CD14-positive monocyte (primary cell): ENCODE measurements at places on chromosomes 4 and X. TPM values are rescaled to one million over a fixed set of nuclear protein-coding genes. Genes with fewer than 3 reads are reported as not detected.

DNA sequence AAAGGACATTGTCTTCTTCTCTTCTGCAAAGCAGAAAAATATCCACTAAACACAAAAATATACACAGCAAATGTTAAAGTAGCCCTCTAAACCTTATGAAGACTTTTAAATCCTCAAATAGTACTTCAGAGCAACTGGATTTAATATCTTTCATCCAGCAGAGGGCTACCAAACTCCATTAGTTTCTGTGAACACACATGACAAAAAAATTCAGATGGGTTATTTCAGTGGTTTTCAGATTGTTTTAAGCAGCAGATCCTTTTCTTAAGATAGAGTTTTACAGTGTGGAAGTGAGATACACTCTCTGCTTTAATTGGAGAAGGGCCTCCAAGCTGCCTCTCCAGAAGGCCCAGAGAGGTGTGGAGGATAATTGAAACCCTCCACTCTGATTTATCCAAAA lies 56.7 kb downstream of the ANK2 start:
- no peak overlapping the region for H3K4me3 ChIP-seq
- H3K36me3 ChIP-seq, result no peaks in the 10 kb centered on the region
- no peaks in the 10 kb centered on the region for H3K27me3 ChIP-seq
- no peak for DNase-seq

- peak overlapping the region; percentile 90 for H3K27ac ChIP-seq
- H3K4me3 ChIP-seq, result peak overlapping the region; percentile 58
- peaks cover 11% of the 10 kb centered on the region for H3K36me3 ChIP-seq
- peak; percentile 51 for DNase-seq
- peaks cover 29% of the 10 kb centered on the region for H3K4me1 ChIP-seq
Observed at GRCh38 chr4:1347410-1347864, 429 bp downstream of the UVSSA start.

DNA sequence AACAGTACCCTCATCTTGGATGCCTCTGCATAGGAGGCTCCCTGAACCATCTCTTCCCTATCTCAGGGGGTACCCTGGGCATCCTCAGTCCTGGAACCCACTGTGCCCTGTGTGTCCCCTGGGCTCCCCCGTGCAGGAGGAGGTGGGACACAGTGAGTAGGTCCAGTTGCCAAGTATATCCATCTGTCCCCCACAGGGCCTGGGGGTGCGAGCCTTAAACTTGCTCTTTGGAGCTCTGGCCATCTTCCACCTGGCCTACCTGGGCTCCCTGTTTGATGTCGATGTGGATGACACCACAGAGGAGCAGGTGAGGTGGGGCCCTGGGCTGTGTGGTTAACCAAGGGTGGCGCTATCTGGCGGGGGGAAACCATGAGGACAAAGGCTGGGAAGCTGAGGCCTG lies 4.6 kb upstream of the EBP start:
- H3K4me3 ChIP-seq, result no peak overlapping the region
- DNase-seq, result no peak
- no peak overlapping the region for H3K27ac ChIP-seq
- H3K4me1 ChIP-seq, result peaks cover 3% of the 10 kb centered on the region
- no peaks in the 10 kb centered on the region for H3K27me3 ChIP-seq

- H3K27me3 ChIP-seq, result peaks cover 2% of the 10 kb centered on the region
- H3K27ac ChIP-seq, result no peak overlapping the region
- H3K4me1 ChIP-seq, result no peaks in the 10 kb centered on the region
- no peak overlapping the region for H3K4me3 ChIP-seq
- no peak for DNase-seq
Observed at GRCh38 chrX:11319806-11320520, 26.8 kb downstream of the AMELX start.

- H3K36me3 ChIP-seq, result peaks cover 61% of the 10 kb centered on the region
- no peak overlapping the region for H3K4me3 ChIP-seq
- H3K4me1 ChIP-seq, result no peaks in the 10 kb centered on the region
- H3K27me3 ChIP-seq, result no peaks in the 10 kb centered on the region
Observed at GRCh38 chr4:37627263-37627662, 58.9 kb downstream of the RELL1 start.

GRCh38 chrX:1452516-1453394 lies at the start of gene ASMTL:
Gene ASMTL (minus strand): TSS chrX:1452909. CDS start chrX:1452840, 69 bp downstream.
- peak within 1 kb of the TSS; percentile 95 for H3K27ac ChIP-seq
- no peaks in the 10 kb centered on the region for H3K36me3 ChIP-seq
- H3K4me1 ChIP-seq, result peaks cover 16% of the 10 kb centered on the region
- peak; percentile 98 for DNase-seq
- peak within 1 kb of the TSS; percentile 91 for H3K4me3 ChIP-seq

DNA sequence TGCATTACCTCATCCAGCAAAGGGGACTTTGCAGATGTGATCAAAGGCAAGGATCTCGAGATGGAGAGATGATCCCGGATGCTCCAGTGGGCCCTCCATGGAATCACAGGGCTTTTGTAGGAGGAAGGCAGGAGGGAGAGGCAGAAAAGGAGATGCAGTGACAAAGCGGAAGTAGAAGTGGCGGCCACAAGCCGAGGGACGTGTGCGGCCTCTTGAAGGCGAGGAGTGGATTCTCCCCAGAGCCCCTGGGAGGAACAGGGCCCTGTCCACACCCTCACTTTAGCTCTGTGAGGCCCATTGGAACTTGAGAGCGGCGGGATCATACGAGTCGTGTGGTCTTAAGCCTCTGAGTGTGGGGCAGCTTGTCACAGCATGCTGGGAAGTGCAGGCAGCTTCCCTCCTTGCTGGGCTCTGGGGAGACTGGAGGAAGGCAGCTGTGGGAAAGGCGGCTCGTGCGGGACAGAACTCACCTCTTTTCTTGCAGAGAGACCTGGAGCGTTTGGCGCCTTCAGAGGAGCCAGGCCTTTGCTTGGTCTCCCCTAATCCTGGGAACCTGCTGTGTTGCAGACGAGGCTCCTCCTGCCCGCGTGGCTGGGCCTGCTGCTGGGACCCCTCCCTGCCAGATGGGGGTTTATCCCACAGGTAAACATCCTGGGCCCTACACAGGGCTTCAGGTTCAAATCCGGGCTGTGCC lies 10.2 kb downstream of the SH3TC1 start:
- no peaks in the 10 kb centered on the region for H3K27me3 ChIP-seq
- H3K4me3 ChIP-seq, result no peak overlapping the region
- H3K4me1 ChIP-seq, result peaks cover 65% of the 10 kb centered on the region
- peak overlapping the region; percentile 4 for H3K27ac ChIP-seq
- peaks cover 71% of the 10 kb centered on the region for H3K36me3 ChIP-seq
- peak; percentile 55 for DNase-seq

- DNase-seq, result no peak
- H3K36me3 ChIP-seq, result no peaks in the 10 kb centered on the region
- no peak overlapping the region for H3K4me3 ChIP-seq
Observed at GRCh38 chr4:117417856-117418255, 332.5 kb upstream of the TRAM1L1 start.

- H3K27ac ChIP-seq, result no peak overlapping the region
- DNase-seq, result no peak
- no peaks in the 10 kb centered on the region for H3K36me3 ChIP-seq
- H3K4me1 ChIP-seq, result no peaks in the 10 kb centered on the region
- no peak overlapping the region for H3K4me3 ChIP-seq
- H3K27me3 ChIP-seq, result no peaks in the 10 kb centered on the region
Observed at GRCh38 chr4:62344915-62345314, 1144.8 kb downstream of the ADGRL3 start.

- no peaks in the 10 kb centered on the region for H3K36me3 ChIP-seq
- H3K4me3 ChIP-seq, result no peak overlapping the region
- H3K4me1 ChIP-seq, result peaks cover 11% of the 10 kb centered on the region
- no peak for DNase-seq
- no peaks in the 10 kb centered on the region for H3K27me3 ChIP-seq
Observed at GRCh38 chrX:53798281-53798680, 111.8 kb upstream of the HUWE1 start.

- DNase-seq, result no peak
- no peak overlapping the region for H3K27ac ChIP-seq
- no peaks in the 10 kb centered on the region for H3K36me3 ChIP-seq
- peaks cover 15% of the 10 kb centered on the region for H3K4me1 ChIP-seq
- peaks cover 19% of the 10 kb centered on the region for H3K27me3 ChIP-seq
Observed at GRCh38 chr4:11423465-11423864, 5.2 kb downstream of the HS3ST1 start.

GRCh38 chrX:37599729-37600128 lies 28.3 kb downstream of the LANCL3 start:
- no peak for DNase-seq
- H3K36me3 ChIP-seq, result no peaks in the 10 kb centered on the region
- H3K4me3 ChIP-seq, result no peak overlapping the region
- H3K27me3 ChIP-seq, result no peaks in the 10 kb centered on the region

DNA sequence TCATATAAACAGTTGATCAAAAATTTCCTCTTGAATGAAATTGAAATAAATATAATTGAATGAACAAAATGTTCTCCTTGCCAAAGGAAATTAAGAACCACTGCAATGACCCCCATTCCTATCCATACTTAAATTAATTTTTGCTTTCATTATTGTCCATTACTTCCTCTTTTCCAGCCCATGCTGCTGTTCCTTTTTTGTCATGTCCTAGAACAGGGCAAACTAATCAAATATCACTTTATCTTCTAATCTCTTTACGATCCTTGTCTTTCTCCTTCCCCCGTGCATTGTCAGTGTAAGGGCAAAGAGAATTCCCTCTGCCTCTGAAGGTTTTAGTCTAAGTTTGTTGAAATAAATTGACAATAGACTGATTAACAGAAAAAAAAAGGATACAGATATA lies 203.0 kb downstream of the CENPC start:
- H3K4me3 ChIP-seq, result no peak overlapping the region
- H3K4me1 ChIP-seq, result no peaks in the 10 kb centered on the region
- H3K36me3 ChIP-seq, result no peaks in the 10 kb centered on the region

GRCh38 chrX:50996930-50997329 lies 86.4 kb downstream of the BMP15 start:
- no peak for DNase-seq
- H3K36me3 ChIP-seq, result no peaks in the 10 kb centered on the region
- H3K27me3 ChIP-seq, result no peaks in the 10 kb centered on the region

DNA sequence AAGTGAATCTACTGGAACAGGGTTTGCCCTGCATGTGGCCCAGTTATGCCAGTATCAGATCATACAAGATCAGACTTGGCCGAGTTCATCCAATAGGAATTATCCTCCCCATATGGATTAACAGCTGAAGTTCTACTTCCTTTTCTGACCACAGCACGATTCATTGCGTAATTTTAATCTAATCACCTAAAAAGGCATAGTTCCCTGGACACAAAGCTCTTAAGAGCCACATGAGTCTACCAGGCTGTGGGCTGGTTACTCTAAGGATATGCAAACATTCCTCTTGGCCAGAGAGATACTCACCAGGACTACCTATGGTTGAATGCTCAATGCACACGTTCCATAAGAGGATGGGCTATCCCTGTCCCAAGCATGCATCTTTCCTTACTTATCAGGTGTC lies 46.9 kb downstream of the CHST7 start:
- no peaks in the 10 kb centered on the region for H3K27me3 ChIP-seq
- H3K27ac ChIP-seq, result no peak overlapping the region

GRCh38 chrX:30483996-30484395 lies 93.6 kb downstream of the TASL start:
- H3K4me3 ChIP-seq, result no peak overlapping the region
- DNase-seq, result no peak

GRCh38 chr4:146245246-146245645 lies 30.9 kb downstream of the REELD1 start:
- H3K36me3 ChIP-seq, result no peaks in the 10 kb centered on the region
- H3K4me3 ChIP-seq, result no peak overlapping the region
- H3K27ac ChIP-seq, result no peak overlapping the region

DNA sequence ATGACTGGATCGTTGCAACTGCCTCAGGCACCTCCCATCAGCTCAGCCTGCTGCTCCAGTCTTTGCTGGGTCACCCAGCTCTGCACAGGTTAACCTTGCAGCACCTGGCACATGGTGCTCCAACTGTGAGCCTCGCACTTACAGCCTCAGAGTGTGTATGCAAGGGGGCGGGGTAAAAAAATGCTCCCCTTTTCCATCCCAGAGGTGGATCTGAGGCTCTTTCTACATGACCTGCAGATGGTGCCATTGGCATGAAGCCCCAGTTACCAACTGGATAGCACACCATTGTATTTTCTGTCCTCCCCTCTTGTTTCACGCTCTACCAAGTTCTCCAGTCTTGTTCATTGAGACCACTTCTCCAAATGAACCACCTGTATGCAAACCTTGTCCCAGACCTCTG lies 46.2 kb upstream of the TRPC3 start:
- H3K27ac ChIP-seq, result no peak overlapping the region
- H3K36me3 ChIP-seq, result no peaks in the 10 kb centered on the region
- no peak for DNase-seq
- no peak overlapping the region for H3K4me3 ChIP-seq
- H3K27me3 ChIP-seq, result no peaks in the 10 kb centered on the region
- no peaks in the 10 kb centered on the region for H3K4me1 ChIP-seq

DNA sequence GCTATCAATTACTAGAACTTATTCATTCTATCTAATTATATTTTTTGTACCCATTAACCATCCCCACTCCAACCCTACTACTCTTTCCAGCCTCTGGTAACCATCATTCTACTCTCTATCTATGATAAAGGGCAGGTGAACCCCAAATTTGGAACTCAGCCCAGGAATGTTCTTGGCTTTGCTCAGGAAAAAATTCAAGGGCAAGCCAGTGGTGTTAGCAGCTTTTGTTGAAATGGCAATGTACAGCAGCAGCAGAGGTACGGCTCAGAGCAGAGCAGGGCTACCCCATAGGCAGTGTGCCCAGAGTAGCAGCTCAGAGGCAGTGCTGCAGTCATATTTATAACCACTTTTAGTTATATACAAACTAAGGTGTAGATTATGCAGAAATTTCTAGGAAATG lies 138.2 kb downstream of the RNF150 start:
- H3K4me1 ChIP-seq, result no peaks in the 10 kb centered on the region
- H3K27me3 ChIP-seq, result no peaks in the 10 kb centered on the region
- no peak for DNase-seq

DNA sequence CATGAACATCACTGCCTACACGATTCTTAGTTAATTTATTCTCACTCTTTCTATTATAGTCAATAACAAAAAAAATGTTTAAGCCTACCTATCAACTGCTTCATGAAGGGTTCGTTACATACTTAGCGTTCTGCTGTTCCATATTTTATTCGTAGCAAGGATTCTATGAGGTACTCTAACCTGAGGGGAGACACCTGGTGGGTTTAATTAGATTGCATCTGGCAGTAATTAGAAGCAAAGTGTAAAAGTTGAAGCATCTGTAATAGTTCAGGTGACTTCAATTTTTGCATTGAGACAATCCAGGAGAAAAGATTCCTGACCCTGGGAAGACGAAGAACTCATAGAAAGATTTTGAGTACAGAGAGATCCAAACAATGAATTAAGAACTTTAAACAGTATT lies 1655.8 kb upstream of the TENM3 start:
- H3K27ac ChIP-seq, result no peak overlapping the region
- H3K4me1 ChIP-seq, result no peaks in the 10 kb centered on the region
- DNase-seq, result no peak
- H3K27me3 ChIP-seq, result no peaks in the 10 kb centered on the region
- H3K4me3 ChIP-seq, result no peak overlapping the region

The BST1 gene
- 107 and 140 TPM in 2 replicates for polyA plus RNA-seq

The SMIM31 gene
- not detected for polyA plus RNA-seq

The FGF13 gene
- not detected for polyA plus RNA-seq

The GRIPAP1 gene
- 3.8 TPM for polyA plus RNA-seq

The FGFBP2 gene
- polyA plus RNA-seq, result 1.1 TPM

The ARR3 gene
- not detected for polyA plus RNA-seq

The DMD gene
- polyA plus RNA-seq, result 0.23 TPM

The STK26 gene
- polyA plus RNA-seq, result 22.2 TPM

The STAG2 gene
- 40.9 TPM for polyA plus RNA-seq

The SYP gene
- 0.27 TPM for polyA plus RNA-seq

The WAS gene
- polyA plus RNA-seq, result 38.0 TPM
